8988T (cell line): ENCODE measurements at places on chromosomes 16 and 17.

DNA sequence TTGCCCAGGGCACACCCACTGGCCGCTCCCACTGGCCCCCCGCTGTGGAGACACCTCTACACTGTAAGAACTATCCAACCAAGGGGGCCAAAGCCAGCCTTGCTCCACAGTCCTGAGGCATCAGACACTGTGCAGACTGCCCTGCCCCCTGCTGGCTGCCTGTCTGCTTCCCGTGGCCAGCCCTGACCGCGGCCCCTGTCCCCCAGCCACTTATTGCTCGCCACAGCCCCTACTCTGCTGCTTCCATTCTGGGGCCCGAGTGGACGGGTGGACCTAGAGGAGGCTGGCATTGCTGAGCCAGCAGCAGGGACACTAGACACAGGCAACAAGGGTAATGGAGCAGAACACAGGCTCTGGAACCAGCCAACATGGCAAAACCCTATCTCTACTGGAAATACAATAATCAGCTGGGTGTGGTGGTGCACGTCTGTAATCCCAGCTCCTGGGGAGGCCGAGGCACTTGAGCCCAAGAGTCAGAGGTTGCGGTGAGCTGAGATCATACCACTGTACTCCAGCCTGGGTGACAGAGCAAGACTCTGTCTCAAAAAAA lies 19.7 kb upstream of the LRRC37A3 start:
- peak; percentile 37 for DNase-seq

- peak; percentile 91 for DNase-seq
Observed at GRCh38 chr16:1300664-1301476, 8.6 kb upstream of the UBE2I start.

DNA sequence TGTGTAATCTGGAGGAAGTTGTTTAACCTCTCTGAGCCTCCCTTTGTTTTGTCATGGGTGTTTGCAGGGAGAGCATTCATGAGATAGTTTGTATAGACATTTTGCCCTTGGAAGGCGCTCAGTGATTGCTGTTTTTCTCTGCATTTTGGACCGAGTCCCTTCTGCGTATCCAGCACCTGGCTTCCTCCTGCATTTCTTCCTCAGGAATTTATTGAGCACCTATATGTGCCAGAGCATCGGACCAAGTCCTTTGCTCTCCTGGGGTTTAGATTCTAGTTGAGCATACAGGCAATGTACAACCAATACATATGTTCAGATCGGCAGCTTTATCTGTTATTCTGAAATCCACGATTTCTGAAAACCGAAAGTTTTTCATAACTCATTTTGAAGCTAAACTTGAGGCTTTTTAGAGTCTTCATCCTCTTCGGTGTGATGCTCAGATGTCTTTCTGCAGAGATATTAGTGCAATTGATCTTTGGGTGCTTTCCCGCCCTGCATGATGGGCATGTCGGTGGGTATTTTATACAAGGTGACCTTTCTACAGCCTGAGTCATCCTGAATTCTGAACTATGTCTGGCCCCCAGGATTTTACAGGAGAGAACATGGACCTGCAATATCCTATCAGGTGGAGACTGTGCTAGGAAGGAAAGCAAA lies 4.1 kb downstream of the IL4R start:
- no peak for DNase-seq

- no peak for DNase-seq
Observed at GRCh38 chr16:6206080-6206479, 1108.5 kb upstream of the EEF2KMT start.

DNA sequence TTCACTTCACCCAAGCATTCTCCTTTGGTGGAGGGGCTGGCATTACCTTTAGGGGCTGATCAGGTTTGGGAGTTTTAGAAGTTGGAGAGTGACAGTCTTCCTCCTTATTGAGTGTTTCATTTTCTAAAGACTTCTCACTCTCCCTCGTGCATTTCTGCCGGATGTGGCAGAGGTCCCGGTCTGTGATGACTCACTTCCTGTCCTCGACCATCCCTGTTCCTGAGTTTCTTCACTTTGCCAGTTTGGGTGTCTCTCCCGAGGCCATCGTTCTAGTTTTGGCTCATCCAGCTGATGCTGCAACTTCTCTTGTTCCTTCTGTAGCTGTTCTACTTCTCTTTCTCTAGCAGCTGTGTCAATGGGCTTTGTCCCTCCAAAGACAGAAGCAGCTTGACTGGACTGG lies 104.3 kb downstream of the PHKB start:
- DNase-seq, result no peak
